ENCODE measurements at places on chromosomes 1 and 21.
A peak's percentile ranks its signal among the peaks of the same experiment; 100 is the strongest.

DNA sequence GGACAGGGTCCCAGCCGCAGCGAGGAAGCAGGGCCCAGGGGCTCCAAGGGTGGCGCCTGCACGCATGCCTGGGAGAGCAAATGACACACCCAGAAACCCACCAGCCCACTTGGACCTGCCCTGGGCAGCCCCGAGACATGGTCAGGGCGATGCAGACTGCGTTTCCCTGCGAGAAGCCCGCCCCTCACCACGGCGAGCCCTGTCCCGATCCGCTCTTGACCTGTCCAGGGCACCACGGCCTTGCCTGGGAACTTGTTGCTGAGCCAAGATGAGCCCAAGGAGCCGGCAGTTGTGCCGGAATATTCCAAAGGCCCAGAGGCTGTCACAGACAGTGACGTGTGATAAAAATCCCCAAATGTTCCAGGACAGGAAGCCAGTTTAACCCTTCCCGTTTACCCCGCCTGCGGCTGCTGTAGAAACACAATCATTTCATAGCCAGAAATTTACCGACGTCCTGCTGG lies 78.1 kb downstream of the SIK1 start:
- DNase-seq = no peak

- no peak for DNase-seq
These were observed 90.9 kb downstream of the PIK3R3 start for GRCh38 chr1:46041551-46041950.

DNA sequence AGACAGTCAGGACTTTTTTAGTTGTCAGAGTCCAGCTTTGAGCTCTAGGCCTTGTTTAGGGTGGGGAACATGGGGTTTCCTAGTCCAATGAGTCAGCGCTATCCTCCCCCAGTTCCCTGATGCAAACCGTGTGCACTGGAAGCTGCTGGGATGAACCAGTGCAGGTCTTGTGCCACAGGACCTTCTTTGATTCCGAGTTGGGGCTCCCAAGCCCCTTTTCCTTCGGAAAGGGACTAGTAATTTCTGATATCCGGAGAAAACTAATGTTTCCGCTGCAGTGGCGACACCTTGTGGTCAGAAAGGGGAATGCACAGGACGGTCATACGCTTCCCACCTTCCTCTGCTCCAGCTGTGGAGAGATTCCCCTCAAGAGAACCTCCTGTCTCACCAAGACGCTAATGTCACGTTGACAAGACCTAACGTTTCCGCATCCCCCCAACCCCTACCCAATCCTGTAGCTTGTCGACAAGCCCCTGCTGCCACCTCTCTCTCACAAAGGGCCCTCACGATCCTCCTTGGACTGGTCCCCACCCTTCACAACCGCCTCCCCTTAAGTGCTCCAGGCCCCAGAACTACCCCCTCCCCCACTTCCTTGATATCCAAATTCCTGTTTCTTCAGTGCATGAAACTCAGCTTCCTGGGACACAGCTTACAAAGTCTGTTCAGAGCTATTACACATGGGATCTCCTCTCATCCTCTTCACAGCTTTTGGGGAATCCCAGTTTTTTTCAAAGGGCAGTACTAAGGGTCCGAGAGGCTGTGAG lies 30.9 kb downstream of the GPA33 start:
- DNase-seq = peak; percentile 84

GRCh38 chr21:24367936-24368335 lies 1239.3 kb downstream of the MRPL39 start:
- DNase-seq = peak; percentile 46

GRCh38 chr1:209831615-209832014 lies 3.8 kb downstream of the UTP25 start:
- peak; percentile 73 for DNase-seq

DNA sequence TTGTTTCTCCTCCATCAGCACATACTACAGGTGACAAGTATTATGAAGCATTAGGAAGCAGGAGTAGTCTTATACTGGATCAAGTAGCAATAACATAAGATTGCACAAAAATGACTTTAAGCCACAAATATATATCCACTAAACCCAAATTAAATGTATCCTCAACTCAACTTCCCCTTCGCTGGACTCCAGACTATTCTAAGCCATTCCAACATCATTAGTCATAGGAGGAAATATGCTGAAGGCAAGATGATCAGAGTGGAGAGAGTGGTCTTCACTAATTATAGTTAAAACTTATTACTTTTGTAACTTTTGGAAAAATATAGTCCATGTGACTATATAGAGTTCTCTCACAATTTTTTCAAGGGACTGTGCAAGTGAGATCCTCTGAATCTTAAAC lies 390.7 kb upstream of the ZP4 start:
- peak; percentile 47 for DNase-seq

- no peak for DNase-seq
These were observed 233.0 kb upstream of the KAZN start for GRCh38 chr1:14365301-14365988.
